ENCODE measurements at places on chromosomes 3 and 15.
A peak's percentile ranks its signal among the peaks of the same experiment; 100 is the strongest.

- peak; percentile 57 for DNase-seq
These were observed 22.6 kb downstream of the ZNF80 start for GRCh38 chr3:114214542-114215341.

GRCh38 chr15:41810651-41811431 lies 17.1 kb upstream of the JMJD7 start:
- no peak for DNase-seq

- DNase-seq: no peak
These were observed 37.2 kb downstream of the SLC6A6 start for GRCh38 chr3:14439501-14440167.

GRCh38 chr15:65303687-65304380 lies 643 bp upstream of the RNU5B-1 start:
- no peak for DNase-seq

DNA sequence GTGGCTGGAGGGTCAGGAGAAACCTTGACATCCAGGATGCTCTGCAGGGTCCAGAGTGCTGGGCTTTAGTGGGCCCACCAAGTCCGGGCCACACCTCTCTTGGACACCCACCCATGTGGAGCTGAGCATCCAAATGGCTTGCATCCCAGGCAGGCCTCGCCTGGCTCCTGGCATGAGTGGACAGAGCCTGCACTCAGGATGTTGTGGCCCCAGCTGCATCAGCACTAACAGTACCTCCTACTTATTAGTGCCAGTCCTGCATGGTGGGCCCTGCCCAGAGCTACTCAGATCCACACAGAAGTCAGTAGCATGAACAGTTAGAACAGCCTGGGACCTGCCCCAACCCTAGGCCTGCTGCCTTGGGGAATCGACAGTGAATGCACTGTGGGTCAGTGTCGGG lies 42.2 kb upstream of the MRPS22 start:
- DNase-seq: no peak

DNA sequence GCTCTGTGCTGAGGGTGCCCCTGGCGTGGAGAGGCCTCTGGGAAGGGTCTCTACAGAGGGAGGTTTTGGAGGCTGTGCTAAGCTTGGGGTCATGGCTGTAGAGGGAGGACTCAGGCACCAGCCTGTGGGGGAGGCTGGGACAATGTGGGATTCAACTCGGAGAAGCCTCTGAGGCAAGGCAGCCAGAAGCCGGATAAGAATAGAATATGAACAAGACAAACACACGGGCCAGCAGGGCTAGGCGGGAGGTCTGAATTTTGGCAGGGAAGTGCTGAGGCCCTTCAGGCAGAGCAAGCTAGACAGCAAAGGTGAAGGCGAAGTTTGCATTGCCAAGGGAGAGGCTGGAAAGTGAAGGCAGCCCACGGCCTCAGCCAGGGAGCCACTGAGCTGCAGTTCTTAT lies 612.1 kb upstream of the NR2F2 start:
- DNase-seq: no peak
